Muscle of arm (tissue), 14 donors: ENCODE measurements at places on chromosomes 4 and X. TPM values are rescaled to one million over a fixed set of nuclear protein-coding genes. Genes with fewer than 3 reads are reported as not detected.

- no peak for DNase-seq
These were observed 4.2 kb upstream of the ABCG2 start for GRCh38 chr4:88162626-88163025.

DNA sequence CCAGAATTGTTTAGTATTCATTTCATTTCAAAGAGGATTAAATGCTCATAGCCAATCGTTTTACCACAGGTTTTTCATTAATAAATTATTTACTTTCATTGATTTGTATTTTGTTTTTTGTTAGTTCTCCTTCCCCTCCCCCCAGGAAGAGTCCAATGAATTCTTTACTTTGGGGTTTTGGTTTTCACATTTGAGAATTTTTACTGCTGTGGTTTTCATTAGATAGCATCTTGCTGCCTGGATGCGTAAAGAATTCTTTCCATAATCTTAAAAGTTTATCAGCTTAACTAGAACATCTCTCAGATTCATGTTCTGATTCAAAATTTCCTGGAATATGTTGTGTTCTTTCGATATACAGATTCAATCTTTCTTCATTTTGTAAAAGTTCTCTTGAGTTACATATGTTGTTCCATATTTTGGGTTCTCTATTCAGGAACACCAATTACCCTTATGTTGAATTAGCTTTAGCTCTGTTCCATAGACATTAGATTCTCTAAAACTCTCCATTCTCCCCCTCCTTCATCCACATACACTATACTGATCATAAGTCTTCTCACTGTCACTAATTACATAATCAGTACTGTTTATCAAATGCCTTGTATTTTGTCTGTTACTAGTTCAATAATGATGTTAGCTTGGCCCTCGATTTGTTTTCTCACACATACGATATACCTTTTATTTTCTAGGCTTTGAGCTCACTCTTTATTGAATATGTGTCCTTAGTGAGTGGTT is 184.4 kb downstream of the CAMK2D start:
- no peak for DNase-seq

DNA sequence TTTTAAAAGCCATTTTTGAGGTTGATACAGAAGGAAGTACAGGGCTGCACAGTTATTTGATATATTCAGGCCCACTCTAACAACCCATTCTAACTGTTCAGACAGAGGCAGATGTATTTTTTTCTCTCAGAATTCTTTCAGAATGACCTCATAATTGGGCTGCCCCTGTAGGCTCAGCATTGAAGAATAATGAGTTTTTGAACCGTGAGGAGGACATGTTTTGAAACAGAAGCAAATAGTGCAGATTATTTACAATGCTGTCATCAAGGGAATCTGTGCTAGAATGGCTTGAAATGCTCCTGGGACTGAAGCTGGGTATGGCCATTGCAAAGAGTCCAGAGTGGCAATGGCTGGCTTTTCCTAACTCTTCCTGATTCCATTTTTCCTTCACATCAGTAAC is 158.1 kb downstream of the SOX3 start:
- no peak for DNase-seq

DNA sequence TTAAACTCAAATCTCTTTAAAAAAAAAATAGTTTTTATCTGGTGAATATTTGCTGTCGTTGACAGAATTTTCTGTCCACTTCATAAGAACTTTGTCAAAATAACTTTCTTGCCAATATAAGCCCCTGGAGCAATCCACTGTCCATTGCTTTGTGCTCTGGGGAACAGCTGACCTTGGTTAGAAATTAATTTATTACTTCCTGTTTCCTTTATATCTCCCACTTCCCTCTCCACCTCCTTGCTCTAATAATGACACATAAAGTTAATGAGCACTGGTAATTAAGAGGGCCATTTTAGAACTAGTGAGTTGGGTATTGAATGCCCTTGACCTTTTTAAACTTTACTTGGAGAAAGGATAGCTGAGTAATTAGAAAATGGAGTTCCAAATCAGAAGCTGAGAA is 151.3 kb upstream of the LEF1 start:
- DNase-seq: no peak

DNA sequence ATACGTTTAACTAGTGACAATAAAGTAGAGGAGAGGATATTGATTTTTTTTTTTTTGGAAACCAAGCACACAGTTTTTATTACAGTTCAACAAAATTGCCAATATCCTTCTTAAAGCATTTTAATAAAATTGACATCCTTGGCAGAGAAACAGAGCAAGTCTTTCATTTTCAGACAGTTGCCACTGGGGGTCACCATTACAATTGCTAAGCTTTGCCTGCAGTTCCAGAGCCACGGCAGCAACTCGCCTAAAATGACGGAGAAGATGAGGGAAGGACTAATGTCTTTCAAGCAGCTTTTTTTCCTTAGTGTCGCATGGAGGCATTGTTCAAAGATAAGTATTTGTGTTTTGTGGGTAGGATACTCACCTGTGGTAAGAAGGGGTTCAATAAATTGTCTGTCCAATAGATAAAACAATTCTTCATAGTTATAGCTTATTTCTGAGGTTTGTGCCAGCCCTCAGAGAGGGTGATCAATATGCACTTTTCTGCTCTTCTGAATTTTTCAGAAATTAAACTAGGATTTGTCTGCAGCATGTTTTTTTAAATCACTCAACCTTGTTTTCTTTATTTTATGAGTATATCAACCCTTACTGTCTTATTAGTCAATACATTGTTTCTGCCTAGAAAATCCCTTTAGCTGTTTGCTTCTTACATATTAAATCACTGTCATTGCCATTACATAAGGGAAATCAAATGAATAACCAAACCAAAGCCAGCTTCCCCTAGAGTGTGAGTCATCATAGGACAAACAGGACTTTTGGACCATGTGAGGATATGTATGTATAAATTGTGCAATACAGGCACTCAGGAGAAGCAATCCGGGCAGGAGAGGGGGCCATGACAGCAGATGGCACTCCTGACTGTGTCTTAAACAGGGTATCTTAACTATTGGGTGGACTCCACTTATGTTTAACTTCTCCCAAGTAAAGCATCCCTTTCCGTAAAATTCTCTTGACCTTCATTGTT is 508.1 kb upstream of the ARX start:
- DNase-seq: peak; percentile 65

DNA sequence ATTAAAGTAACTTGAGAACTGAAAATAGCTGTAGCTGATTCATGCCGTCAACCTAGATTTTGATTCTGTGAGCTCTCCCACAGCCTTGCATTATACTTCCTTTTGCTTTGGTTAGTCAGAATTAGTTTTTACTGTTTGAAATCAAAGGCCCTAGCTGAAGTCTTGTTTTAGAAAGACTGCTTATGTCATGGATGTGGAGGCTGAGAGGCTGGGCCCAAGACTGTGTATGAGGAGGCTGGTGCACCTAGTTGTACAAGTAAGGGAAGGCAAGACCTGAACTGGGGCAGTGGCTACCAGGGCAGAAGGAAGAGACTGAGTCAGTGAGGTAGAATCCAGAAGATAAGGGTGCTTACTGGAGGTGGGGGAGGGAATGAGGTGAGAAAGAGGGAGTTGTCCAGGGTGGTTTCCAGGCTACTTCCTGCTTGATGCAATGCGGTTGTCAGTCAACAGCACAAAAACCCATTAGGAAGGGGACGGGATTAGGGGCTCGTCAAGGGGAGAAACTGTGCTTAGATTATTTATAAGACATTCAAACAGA is 76.2 kb upstream of the PAGE3 start:
- DNase-seq: no peak

DNA sequence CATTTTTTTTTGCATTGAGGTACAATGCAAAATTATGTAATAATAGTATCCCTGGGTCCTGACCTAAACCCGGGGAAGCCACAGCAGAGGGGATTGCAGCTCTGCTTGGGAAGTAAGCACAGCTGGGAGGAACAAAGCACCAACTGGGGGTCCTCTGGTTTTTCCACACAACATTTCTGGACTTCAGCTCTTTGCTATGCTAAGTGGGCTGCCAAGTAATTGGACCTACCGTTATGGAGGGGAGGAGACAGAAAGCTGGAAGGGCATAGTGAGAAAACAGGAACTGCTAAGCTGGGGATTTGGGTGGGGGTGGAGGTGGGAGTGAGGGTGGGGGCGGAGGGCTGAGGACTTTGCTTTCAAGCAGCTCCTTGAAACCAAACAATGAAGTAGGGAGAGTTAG is 183.3 kb downstream of the ZIC3 start:
- DNase-seq: no peak

DNA sequence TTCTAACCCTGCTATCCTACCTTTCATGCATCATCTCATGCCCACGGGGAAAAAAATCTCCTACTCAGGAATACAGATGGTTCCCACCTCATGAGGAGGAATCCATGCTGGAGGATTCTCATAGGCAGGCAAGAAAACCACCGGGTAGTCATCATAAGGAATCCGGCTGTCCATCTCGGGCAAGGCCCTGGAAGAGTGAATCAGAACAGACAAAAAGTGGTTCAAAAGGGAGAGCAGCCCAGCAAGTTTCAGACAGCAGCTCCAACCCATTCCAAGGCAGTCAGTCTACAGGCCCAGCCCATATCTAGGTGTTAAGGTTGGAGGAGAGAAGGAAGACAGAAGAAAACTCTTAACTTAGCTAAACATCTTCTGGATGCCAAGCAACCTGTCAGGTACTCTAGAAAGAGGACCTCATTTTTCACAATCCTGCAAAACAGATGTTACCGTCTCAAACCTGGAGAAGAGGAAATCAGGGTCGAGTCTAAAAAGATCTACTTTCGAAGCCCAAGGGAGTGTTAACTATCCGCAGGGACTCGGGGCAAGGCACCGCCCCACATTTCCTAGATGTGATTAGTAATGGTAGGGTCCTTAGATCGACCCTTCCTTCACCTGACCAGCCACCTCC is 447 bp downstream of the PDZD11 start:
- DNase-seq: no peak

GRCh38 chrX:148498067-148498466 is 2.4 kb upstream of the AFF2 start:
- no peak for DNase-seq

- no peak for DNase-seq
These were observed 296.7 kb downstream of the ASMT start for GRCh38 chrX:1911401-1912128.

DNA sequence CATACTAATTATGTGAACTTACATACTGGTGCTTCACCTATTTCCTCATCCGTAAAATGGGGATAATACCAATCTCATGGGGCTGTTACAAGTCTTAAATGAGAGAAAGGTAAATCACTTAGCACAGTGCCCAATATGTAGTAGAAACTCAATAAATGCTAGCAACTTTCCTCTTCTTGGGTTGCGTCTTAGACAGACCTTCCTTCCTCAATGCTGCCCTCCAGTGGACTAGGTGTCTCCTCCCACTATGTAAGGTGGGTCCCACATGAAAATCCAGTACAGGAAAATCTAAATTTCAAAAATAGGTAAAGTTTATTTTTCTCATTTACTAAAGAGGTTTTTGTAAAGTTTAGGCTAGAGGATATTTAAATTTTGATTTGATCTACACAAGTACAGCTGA is 20.6 kb downstream of the ZDHHC9 start:
- DNase-seq: no peak

DNA sequence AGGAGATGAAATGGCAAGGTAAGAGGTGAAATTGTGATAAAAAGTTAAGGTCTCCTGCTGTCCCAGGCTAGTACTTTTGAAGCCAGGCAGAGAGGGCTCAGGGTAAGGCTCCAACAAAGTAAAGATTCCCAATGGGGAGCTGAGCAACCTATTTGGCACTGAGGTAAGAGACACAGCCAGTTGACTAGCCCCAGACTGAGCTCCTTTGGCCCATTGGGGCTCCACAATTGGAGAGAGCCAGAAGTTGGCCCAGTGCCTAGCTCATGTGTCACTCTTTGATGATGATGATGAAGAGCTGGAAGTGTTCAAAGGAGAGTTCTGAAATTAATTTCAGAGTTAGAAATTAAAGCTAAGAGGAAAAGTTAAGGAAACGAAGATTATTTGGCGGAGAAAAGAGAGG is 94.6 kb downstream of the RLIM start:
- DNase-seq: no peak

- DNase-seq: no peak
These were observed 48.1 kb upstream of the ARSJ start for GRCh38 chr4:114027596-114027995.

DNA sequence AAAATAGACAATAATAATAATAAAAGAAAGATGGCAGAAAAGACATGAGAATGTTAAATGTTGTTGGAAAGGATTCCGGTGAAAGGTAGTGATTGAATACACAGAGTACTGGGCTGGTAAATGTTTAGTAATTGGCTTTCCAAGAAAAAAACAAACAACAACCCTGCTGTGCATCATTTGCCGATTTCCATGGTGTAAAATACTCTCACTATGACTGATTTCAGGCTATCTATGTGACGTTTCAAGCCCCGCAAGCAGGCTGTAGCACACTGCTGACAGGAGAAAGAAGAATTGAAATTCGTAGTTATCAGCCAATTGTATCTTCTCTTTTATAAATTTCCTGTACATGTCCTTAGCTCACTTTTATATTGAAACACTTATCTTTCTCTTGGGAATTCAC is 13.6 kb upstream of the SEPTIN6 start:
- DNase-seq: no peak

DNA sequence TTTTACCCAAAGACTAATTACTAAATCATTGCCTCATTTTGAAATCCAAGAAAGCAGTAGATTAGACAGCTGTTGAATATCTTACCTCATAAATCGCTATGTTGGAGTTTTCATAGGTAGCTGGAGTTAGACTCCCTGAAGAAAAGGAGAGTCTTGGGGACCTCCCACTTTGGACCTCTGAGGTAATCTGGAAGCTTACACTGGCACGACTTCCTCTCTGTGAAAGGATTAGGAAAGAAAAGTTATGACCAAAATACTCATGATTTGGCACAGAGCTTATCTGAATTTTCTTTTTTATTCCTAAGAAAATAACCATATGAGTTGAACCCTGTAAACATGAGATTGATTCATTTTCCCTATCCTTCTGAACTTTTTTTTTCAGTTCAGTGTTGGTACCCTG is 40.6 kb downstream of the GUCY2F start:
- DNase-seq: no peak

- no peak for DNase-seq
These were observed 559 bp upstream of the RHOH start for GRCh38 chr4:40196272-40196671.

GRCh38 chr4:56637154-56637553 is 43.9 kb downstream of the HOPX start:
- DNase-seq: no peak

DNA sequence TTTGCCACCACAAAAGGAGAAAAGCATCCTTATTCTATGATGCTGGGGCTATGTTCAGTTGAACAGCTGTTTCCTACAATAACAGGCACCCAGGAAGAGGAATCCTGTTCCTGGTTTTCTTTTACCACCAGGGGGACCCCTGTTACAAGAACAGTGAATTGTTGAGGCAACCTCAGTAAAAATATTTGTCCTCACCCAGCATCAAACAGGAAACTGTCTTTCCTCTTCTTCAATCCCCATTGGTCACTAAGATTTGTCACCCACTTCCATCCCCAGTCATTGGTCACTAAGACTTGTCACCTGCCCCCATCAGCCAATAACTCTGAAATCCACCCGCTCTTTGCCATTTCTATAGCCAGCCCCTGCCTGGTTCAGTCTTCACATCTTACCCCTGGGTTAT is 143.5 kb upstream of the GALNT7 start:
- DNase-seq: peak; percentile 75

- DNase-seq: no peak
These were observed 23.5 kb upstream of the CT55 start for GRCh38 chrX:135194684-135195083.

GRCh38 chr4:103002551-103002950 is 17.0 kb downstream of the SLC9B1 start:
- DNase-seq: no peak

The USP17L20 gene
- polyA plus RNA-seq: not detected

The AFP gene
- 24.7 TPM for polyA plus RNA-seq

The ODAM gene
- polyA plus RNA-seq: not detected

The KIF4A gene
- 5.2 TPM for polyA plus RNA-seq

The BEX5 gene
- not detected for polyA plus RNA-seq

The ART3 gene
- 15.2 TPM for polyA plus RNA-seq

The EDNRA gene
- 42.0 TPM for polyA plus RNA-seq
